Mesendoderm (in vitro differentiated cells): ENCODE measurements at places on chromosomes 12 and 14.

- H3K4me3 ChIP-seq: no peak overlapping the region
- peaks cover 6% of the 10 kb centered on the region for H3K27me3 ChIP-seq
- H3K4me1 ChIP-seq: peaks cover 4% of the 10 kb centered on the region
- H3K27ac ChIP-seq: no peak overlapping the region
- no peak for DNase-seq
- no peaks in the 10 kb centered on the region for H3K36me3 ChIP-seq
Measured at GRCh38 chr12:130153803-130154202, 8.5 kb upstream of the FZD10 start.

GRCh38 chr14:67569651-67570290, 30.3 kb downstream of the PIGH start:
- no peaks in the 10 kb centered on the region for H3K36me3 ChIP-seq
- H3K4me3 ChIP-seq: no peak overlapping the region

DNA sequence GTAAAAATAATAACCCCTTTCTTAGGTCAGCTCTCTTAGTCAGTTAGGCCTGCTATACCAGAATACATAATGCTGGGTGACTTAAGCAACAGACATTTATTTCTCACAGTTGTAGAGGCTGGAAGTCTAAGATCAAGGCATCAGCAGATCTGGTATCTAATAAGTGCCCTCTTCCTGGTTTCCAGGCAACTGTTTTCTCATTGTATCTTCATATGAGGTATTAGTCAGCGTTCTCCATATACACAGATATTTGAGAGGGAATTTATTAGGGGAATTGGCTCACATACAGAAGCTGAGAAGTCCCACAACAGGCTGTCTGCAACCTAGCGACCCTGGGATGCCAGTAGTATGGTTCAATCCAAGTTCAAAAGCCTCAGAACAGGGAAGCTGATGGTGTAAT, 896.0 kb downstream of the GALC start:
- no peak for DNase-seq
- no peak overlapping the region for H3K4me3 ChIP-seq
- H3K27me3 ChIP-seq: no peaks in the 10 kb centered on the region
- H3K27ac ChIP-seq: no peak overlapping the region
- no peaks in the 10 kb centered on the region for H3K36me3 ChIP-seq
- no peaks in the 10 kb centered on the region for H3K4me1 ChIP-seq

DNA sequence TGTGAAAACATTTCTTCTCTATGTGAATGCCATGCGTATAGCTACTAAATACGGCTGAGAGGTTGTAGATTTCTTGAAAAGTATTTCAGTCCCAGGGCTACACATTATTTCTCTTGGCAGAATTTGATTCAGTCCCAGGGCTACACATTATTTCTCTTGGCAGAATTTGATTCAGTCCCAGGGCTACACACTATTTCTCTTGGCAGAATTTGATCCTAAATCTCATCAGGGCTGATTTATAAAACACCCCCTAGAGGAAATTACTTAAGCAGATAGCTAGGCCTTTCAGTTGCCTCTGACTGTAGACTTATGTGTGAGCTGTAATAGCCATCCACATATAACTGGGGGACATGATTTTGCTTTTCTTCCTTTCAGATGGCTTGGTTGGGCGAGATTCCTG, 50.4 kb downstream of the AK7 start:
- no peaks in the 10 kb centered on the region for H3K36me3 ChIP-seq
- no peak overlapping the region for H3K4me3 ChIP-seq
- no peak overlapping the region for H3K27ac ChIP-seq
- H3K4me1 ChIP-seq: no peaks in the 10 kb centered on the region
- no peaks in the 10 kb centered on the region for H3K27me3 ChIP-seq
